ENCODE measurements at places on chromosomes 4 and X.
A peak's percentile ranks its signal among the peaks of the same experiment; 100 is the strongest.

GRCh38 chr4:79364061-79364460 lies 38.2 kb upstream of the NAA11 start:
- no peak for DNase-seq

GRCh38 chrX:99095965-99096635 lies 1314.0 kb downstream of the PCDH19 start:
- no peak for DNase-seq

GRCh38 chr4:81454948-81455347 lies 16.8 kb downstream of the RASGEF1B start:
- no peak for DNase-seq

DNA sequence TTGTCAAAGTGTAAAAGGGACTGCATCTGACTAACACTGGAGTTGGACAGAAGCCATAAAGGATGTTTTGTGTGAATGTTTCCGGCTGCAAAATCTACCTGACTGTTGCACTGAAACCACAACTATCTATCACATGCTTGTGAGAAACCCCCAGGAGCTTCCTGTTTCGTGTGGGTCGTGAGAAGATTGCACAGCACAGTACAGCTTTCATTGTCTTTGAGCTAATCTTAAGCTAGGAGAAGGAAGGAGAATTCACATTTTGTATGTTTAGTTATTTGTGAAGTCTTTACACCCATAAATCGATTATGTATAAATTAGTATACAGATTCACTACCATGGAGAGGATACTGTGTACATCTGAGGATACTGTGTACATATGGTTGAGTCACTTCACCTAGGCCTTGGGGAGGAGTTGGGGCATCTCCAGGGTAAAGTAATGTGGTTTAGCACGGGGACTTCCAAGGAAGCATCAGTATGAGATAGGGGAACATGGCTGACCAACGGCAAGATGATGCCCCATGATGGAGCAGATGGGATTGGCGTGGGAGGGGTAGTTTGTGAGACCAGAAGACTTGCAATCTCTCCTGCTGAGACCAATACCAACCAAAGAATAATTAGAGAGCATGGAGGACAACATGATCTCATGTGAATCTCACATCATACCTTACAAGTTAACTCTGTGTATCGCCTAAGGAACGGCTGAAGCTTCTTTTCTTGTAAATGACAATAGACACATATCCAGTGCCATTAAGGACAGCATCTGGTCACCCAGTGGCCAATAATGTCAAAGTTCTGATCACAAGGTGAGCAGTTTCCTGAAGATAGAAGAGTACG lies 43.1 kb upstream of the FAM9C start:
- DNase-seq = no peak

GRCh38 chr4:40419231-40419912 lies 84.2 kb downstream of the CHRNA9 start:
- DNase-seq = no peak

DNA sequence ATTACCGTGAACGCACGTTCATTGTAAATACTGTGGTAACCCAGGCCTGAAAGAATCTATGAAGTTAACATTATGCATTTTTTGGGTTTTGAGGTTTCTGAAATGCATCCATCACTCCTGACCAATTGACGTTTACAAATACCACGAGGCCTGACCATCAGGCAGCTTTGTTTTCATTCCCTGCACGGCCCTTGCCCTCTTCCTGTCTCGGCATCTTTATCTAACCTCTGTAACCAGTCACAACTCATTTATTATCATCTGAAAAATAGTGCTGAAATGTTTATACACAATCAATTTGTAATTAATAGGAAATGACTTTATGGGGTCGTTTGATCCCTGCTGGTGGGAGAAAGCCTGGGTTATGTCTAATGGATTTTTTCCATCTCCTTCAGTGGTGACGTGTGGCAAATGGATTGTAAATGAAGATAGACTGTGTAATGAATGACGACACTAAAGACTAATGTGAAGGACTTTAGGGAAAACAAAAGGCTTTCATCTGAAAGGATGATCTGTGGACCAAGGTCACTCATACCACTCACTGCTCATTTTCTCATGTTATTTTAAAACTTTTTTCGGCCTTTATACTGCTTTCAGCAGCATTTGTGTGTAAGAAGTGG lies 102.7 kb upstream of the SORBS2 start:
- DNase-seq = no peak

DNA sequence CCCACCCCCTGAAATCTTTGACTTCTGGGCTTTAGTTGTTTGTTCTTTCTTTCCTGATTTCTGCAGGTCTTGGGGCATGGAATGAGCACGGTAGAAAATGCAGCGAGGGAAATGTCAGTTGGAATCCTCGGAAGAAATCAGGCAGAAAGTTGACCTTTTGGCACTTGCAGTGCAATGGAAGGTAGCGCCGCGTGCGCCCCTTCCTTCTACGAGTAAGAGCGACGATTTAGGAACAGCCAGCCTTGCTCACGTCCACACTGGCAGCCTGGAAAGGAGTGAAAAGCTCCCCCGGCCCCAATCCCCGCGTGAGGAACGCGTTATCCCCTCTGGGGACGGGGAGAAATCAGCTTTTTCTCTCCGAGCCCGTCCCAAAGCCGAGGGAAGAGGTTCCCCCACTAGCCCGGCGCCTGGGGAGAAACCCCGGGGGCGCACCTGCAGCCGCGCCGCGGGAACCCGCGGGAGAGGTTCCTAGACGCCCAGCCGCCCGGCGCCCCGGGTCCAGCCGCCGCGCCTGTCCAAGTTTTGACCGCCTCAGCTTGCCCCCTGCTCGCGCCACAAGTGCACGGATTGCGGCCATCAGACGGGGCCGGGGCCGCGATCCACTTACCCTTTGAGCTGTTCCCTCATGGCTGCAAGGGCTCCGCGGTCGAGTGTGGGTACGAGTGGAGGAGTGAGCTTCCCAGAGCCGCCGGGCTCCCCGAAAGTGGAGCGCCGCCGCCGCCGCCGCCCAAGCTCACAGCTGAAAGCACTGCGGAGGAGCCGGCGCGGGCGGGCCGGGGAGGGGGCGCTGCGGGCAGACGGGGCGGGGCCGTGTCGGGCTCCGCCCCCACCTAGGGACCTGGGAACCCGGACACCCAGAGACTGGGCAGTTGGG lies 194.6 kb upstream of the FTHL17 start:
- no peak for DNase-seq

- no peak for DNase-seq
Observed at GRCh38 chr4:3508542-3508941, 23.7 kb downstream of the LRPAP1 start.

GRCh38 chr4:13830449-13830848 lies 202.9 kb upstream of the BOD1L1 start:
- DNase-seq = no peak

GRCh38 chr4:100461807-100462605 lies 55.8 kb downstream of the EMCN start:
- no peak for DNase-seq

GRCh38 chr4:123741906-123742305 lies 345.3 kb downstream of the SPRY1 start:
- no peak for DNase-seq

- no peak for DNase-seq
Observed at GRCh38 chr4:101885574-101885973, 95.0 kb downstream of the BANK1 start.

GRCh38 chr4:144318797-144319196 lies 178.3 kb upstream of the GYPA start:
- DNase-seq = no peak

GRCh38 chrX:133880032-133880443 lies 105.4 kb downstream of the GPC3 start:
- no peak for DNase-seq

- no peak for DNase-seq
Observed at GRCh38 chr4:68148800-68149685, 19.4 kb upstream of the TMPRSS11F start.

DNA sequence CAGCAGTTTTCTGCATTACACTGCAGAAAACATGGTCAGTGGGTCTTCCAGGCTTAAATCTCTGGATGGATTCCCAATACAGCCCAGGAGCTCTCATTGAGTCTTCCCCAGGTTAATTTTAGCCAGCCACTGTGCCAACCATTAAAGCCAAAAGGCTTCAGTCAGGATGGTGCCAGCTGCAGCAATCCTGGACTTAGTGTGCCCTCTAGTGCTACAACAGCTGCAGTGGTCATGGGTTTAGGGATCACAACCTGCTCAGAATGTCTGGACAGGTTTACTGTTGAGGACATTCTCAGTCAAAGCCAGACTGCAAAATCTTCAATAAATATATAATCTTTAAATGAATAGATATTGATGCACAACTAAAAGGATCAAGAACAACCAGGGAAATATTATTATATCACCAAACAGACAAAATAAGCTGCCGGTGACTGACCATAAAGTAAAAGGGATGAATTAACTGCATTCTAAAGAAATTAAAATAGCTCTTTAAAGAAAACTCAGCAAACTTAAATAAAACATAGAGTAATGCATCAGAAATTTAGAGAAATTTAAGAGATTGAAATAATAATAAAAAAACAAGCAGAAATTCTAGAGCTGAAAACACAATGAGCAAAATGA lies 639.9 kb downstream of the SPOCK3 start:
- DNase-seq = no peak

DNA sequence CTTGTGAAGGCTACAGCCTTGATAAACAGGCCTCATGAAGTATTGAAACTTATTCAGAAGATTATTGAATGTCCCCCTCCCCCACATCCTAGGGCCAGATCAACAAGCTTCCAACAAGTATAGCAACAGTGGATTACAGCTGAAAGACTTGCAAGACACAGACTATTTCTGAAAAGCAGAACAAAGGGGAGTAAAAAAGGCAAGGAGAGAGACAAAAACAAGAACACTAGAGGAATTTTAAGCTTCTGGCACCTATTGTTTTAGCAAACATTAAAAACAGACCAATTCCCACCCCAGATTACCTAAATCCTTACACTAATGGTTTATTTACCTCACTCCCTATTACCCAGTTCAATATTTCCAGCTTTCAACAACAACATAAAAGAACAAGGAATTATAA lies 446.3 kb upstream of the FSTL5 start:
- DNase-seq = no peak

DNA sequence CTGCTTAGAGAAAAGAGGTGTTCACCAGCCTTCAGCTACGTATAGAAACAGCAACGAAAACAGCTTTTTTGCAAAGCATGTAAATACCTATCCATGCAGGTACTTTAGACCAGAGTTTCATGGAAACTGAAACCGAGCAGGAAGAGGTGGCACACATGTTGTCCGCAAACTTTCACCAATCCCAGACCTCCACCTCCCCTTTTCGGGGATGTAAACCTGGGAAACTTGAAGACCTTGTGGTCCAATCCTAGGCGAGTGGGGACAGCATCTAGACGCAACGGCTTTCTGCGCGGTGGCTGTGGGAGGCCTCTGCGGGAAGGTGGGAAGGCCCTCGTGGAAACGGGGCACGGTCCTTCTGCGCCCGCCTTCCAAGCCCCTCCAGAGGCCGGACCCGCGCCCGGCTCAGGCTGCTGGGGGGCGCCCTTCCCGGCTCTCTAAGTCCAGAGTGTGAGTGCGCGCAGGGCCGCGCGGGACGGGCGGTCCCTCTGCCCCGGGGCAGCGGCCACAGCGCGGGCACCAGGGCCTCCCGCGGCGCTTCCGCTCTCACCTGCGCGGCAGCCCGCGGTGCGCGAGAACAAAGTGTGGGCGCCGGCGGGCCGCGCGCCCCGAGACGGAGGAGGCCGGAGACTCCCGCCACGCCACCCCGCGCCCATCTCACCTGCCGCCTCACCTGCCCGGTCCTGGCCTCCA lies 830 bp upstream of the SHROOM2 start:
- no peak for DNase-seq

- DNase-seq = no peak
Observed at GRCh38 chr4:156182269-156182668, 228.6 kb upstream of the CTSO start.

DNA sequence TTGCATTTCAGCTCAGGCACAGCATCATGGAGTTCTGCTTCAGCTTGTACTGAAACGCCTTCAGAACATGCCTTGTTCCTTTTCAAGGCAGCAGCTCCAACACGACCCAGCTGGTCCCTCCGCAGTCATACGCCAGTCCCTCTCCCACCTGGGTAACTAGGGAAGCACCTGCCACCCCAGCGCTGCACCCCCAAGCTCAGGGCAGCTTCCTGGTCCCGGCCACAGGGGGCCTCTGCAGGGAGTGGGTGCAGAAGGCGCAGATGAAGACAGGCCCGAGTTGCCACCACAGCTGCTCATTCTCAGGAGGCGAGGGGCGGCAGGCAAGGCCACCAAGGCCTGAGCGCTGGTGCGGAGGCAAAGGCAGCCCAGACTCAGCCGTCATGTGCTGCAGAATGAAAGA lies 21.8 kb downstream of the WDR1 start:
- DNase-seq = no peak

- no peak for DNase-seq
Observed at GRCh38 chrX:21493226-21493830, 119.1 kb downstream of the CNKSR2 start.

- no peak for DNase-seq
Observed at GRCh38 chr4:148030193-148030873, 298.4 kb downstream of the ARHGAP10 start.

DNA sequence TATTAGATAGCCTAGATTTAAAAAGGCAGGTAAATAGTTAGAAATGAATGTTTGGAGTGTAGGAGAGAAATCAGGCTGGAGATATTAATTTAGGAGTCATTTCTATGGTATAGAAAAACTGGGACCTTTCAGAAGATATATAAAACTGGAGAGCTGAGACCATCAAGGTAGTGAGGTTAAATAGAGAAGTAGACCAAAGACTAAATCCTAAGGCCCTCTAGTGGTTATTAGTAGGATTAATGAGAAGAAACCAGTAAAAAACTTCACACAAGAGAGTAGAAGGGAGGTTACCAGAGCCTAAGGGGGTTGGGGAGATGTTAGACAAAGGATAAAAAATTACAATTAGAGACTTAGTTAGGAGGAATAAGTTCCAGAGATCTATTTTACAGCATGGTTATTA lies 351.0 kb upstream of the SPANXN1 start:
- DNase-seq = peak; percentile 12

DNA sequence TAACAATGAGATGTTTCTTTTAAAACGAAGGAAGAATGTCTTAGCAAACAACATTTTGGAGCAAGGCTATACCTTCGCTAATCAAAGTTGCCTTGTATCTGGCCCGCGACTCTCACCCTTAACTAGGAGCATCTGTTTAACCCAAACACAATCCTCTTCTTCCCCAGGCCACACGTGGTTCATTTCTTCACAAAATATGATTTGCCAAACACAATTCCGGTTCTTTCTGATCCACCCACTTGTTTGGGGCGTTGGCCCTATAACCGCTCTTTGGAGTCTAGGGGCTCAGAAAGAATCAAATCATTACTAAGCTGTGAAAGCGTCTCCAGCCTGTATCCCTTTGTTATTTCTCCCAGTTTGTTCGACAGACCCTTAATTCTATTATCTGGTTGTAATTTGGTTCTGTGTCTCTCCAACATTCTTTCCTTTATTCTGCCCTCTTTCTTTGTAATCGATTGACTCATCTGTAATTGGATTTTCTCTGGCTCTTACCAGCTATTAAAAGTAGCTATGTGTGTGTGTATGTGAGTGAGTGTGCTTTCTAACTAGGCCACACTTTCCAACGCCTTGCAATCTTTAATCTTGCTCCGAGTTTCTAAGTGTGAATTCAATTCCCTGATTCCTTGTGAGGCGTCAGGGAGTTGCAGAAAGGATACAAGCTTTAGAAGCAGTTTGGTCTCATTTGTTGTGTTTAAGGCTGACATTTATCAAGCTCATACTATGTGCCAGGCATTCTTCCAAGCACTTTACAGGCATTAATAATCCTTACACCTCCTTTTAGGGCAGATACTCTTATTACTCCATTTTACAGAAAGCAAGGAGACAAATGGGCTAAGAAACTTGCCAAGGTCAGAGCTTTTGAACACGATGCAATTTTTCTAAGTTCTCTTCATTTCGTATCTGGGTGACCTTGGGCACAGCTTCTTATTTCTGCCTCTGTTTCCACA lies 138.6 kb upstream of the CPEB2 start:
- no peak for DNase-seq
